ENCODE measurements at places on chromosomes 1 and 21.

- DNase-seq = no peak
These were observed 31.9 kb downstream of the KCNC4 start for GRCh38 chr1:110242062-110242461.

- DNase-seq = no peak
These were observed 3.8 kb upstream of the SLC50A1 start for GRCh38 chr1:155131856-155132255.

GRCh38 chr1:97258597-97258996 is 537.0 kb downstream of the PTBP2 start:
- no peak for DNase-seq

DNA sequence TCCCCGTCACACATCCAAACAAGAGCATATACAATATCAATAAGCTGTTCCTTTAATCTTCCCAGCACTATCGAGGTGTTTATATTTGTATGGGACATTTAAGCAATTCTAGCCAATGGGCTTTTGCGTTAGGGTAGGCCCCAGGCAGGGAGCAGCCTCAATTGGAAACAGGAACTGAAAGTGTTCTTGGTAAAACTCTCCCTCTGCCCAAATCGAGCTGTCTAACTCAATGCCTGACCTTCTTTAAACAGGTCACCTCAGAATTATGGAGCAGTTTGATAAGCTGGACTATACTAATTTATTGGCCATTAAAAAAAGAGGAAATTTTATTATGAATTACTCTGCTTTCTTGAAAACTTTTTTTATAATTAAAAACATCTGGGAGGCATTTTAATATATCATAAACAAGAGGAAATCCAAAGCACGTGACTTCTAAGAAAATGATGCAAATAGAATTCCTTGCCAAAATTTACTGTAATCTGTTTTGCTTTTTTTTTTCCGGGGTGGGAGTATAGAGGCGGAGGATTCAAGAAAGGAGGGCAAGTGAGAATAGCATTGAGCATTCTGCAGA is 498.1 kb downstream of the LMO4 start:
- peak; percentile 11 for DNase-seq

DNA sequence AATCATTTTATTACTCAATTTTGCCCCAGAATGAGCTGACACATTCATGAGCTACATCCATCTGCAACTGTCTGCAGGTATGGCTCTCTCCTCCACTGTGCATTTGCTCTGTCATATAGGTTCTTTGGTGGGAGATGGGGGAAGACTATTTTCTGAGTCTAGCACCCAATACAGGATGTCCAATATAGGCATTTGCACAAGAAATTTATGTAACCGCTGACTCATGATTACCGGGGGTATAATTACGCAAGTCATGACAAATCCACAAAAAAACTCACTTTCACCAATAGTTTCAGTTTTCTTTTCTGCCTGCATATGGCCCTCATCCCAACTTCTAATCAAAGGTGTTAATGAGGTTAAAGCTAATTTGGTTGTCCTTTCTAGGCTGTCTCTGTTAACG is 17.5 kb upstream of the VSIG8 start:
- DNase-seq = no peak

GRCh38 chr1:67599085-67599484 is 85.9 kb upstream of the GADD45A start:
- no peak for DNase-seq

DNA sequence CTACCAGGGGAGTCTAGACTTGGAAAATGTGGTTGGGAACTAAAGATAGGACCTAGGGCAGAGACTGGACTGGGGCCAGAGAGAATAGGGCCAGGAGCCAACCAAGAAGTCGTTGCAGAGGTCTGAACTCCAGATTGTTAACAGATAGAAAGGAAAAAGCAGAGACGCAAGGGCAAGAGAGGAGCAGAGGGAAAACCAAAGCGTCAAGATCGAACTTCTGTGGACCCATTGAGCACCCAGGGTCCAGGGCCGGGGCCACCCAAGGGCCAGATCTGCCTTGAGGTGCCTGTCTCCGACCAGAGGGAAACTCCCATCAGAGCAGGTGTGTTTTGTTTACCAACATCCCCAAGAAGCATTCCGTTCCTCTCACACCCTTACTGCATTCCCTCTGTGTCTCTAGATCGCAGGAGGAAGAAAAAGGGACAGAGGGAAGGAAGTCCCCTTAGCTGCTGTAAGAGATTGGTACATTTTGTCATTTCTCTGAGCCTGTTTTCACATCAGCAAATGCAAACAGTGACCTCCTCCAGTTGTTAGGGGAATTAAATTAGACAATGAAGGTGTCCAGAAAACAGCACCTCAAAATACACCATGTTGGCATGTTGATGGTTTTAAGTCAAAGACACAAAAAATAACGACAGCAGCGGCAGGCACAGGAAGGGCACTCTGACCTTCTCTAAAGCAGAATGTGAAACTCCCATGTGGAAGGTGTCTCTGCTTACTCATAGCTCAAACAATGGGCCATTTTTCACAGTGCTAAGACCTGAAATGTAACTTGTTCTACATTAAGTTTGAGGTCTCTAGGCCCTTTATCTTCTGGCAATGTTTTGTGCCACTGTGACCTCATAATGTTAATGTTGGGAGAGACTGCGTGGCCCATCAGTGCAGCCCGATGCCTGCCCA is 105.8 kb upstream of the RAB4A start:
- no peak for DNase-seq

- no peak for DNase-seq
These were observed 202.3 kb downstream of the DYRK1A start for GRCh38 chr21:37568916-37569315.

GRCh38 chr1:72281144-72281543 is 1.2 kb downstream of the NEGR1 start:
- DNase-seq = no peak

DNA sequence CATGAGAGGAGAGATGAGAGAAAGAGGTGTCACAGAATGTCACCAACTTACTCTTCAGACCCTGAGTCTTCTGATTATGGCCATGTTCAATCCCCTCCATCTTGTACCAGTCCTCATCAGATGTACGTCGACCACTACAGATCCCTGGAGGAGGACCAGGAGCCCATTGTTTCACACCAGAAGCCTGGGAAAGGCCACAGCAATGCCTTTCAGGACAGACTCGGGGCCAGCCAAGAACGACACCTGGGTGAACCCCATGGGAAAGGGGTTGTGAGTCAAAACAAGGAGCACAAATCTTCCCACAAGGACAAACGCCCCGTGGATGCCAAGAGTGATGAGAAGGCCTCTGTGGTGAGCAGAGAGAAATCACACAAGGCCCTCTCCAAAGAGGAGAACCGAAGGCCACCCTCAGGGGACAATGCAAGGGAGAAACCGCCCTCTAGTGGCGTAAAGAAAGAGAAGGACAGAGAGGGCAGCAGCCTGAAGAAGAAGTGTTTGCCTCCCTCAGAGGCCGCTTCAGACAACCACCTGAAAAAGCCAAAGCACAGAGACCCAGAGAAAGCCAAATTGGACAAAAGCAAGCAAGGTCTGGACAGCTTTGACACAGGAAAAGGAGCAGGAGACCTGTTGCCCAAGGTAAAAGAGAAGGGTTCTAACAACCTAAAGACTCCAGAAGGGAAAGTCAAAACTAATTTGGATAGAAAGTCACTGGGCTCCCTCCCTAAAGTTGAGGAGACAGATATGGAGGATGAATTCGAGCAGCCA is 8.0 kb downstream of the ELOA start:
- peak; percentile 62 for DNase-seq

DNA sequence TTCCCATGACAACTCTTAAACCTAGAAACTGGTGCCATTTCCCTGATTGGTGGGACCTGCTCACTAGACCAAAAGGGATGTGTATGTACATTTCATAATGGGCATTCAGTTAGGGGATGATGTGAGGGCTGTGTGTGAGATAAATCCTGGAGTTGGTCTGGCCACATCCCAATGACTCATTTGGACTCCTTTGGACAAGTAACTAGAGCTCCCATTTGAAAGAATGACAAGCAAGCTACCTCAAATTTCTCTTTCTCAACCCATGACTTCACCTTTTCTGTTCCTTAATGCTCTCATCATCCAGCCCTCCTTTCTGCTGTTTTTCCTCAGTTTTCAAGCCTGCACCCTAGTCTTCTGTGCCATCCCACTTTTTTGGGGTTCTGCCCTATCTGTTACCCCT is 27.9 kb downstream of the EBNA1BP2 start:
- DNase-seq = no peak

DNA sequence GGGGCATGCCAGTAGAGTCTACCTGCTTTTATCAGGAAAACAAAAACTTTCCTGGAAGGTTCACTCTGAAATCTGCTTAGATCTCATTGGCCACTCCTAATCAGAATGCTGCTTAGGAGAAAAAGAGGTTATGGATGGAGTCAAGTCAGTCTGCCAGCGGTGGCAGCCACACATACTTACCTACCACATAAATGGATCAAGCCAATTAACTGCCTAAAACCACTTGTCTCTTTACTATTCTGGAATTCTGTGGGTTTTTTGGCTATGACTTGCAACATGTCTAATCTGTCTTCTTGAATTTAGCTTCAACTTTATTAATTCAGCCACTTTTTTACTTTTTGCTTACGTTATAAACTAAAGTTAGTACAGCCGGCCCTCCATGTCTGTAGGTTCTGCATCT is 140.2 kb upstream of the SERTAD4 start:
- DNase-seq = no peak

GRCh38 chr1:245046769-245047168 is 108.0 kb upstream of the KIF26B start:
- DNase-seq = no peak

DNA sequence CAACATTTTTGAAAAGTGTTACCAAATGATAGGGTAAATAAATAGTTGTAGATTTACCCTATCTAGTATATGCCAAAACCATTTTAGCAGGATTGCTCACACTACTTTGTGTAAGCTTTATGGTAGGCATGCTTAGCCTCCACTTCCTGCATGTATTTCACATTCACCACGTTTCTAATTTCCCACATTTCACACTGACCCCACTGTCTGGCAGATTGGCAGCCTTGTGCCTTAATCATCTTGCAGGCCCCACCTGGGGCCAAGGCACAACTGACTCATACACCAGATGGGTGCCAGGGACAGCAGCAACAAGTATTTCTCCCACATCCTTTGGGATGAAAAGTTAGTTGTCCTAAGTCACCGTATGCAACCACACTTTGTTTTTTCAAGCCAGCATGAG is 21.2 kb upstream of the CENPF start:
- DNase-seq = no peak

GRCh38 chr1:222167111-222167510 is 380.8 kb downstream of the HHIPL2 start:
- no peak for DNase-seq

DNA sequence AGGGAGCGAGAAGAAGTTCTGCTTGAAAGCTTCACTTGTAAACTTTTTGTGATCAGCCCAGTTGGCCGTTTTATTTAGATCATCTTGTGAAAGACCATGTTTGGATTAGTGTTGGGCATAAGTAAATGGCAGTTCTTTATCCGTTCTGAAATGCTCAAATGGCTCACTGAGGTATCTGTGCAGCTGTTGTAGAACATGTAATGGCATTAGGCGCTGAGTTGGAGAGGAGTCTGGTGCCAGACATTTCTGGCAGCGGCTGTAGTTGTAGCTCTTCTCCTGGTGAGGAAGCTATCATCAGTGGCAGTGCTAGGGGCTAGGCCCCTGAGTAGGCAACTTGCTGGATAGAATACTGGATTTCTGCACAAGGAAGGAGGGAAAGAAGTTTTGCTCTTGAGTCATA is 321.6 kb downstream of the LMO4 start:
- no peak for DNase-seq

DNA sequence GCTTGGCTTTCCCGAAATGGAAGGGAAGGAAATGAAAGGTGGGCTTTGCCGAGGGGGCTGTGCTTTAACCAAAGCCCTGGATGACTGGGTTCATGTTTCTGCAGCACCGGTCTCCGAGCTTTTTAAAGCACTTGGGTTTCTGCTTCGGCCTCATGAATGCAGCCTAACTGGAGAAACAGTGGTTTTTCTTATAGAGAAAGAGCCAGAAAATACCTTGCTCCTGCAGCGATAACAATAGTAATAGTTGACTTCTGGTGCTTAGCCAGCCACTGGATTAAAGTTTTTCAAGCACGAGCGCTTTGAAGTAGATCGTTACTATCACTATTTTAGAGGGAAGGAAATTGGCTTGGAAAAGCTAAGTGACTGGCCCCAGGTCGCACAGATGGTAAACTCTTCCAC is 500 bp upstream of the DOCK7 start:
- no peak for DNase-seq

- no peak for DNase-seq
These were observed 34.6 kb upstream of the CD55 start for GRCh38 chr1:207286786-207287468.

GRCh38 chr1:78715181-78715661 is 65.6 kb downstream of the IFI44 start:
- DNase-seq = no peak

- DNase-seq = no peak
These were observed 74.5 kb downstream of the HIVEP3 start for GRCh38 chr1:41844255-41844654.

GRCh38 chr21:45256912-45257672 is 30.6 kb downstream of the POFUT2 start:
- DNase-seq = no peak

GRCh38 chr1:223870617-223871574 is 25.1 kb upstream of the TP53BP2 start:
- DNase-seq = no peak

DNA sequence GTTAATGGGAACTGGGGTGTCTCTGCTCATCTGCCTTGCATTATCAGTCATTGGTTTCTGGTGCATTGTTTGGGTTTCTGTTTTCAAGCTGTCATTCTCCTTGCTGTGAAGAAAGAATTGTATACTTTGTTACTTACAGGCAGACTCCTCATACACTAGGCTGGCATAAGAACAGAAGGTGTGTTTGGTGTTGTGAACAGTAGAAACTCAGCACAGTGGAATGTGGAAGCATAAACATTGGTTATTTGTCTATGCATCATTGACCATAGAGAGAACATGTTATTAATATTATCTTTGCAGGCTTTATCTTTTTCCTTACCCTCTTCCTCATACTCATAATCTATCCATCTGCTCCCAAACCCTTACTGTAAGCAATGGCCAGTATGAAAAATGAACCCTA is 18.2 kb downstream of the C1orf87 start:
- no peak for DNase-seq

- DNase-seq = no peak
These were observed 82.9 kb downstream of the LHX4 start for GRCh38 chr1:180312926-180313325.

- DNase-seq = no peak
These were observed 10.1 kb downstream of the CFAP298 start for GRCh38 chr21:32602099-32602498.

- DNase-seq = no peak
These were observed 119.5 kb upstream of the COA6 start for GRCh38 chr1:234253732-234254131.
